Activated T-helper 1 cell treated with anti-CD3 and anti-CD28 coated beads, Interleukin-12 subunit alpha, Interleukin-12 subunit beta, Interleukin-2, Interleukin-4 antibody, amounts not matched to agents 30 ng/mL and 10 ng/mL and 1 ng/mL, durations not matched to agents 14 hours and 24 hours and 36 hours (primary cell): ENCODE measurements at places on chromosomes 7 and 10. TPM values are rescaled to one million over a fixed set of nuclear protein-coding genes. Genes with fewer than 3 reads are reported as not detected.
A peak's percentile ranks its signal among the peaks of the same experiment; 100 is the strongest.

GRCh38 chr7:94507962-94508361, 1.6 kb upstream of the CASD1 start:
- DNase-seq = no peak

DNA sequence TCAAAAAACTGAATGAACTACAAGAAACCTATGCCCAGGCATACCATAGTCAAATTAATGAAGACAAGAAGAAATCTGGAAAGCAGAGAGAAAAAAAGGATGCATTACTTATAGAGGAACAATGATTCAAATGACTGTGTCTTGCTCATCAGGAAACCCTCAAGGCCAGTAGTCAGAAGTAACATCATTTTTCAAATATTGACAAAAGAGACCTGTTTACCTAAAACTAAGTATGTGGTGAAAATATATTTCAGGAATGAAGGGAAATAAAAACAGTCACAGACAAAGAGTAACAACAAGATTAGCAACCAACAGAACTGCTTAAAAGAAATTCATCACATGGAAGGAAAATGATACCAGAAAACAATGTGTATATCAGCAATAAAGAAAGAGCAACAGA, 128.4 kb downstream of the ALOX5 start:
- no peak for DNase-seq

DNA sequence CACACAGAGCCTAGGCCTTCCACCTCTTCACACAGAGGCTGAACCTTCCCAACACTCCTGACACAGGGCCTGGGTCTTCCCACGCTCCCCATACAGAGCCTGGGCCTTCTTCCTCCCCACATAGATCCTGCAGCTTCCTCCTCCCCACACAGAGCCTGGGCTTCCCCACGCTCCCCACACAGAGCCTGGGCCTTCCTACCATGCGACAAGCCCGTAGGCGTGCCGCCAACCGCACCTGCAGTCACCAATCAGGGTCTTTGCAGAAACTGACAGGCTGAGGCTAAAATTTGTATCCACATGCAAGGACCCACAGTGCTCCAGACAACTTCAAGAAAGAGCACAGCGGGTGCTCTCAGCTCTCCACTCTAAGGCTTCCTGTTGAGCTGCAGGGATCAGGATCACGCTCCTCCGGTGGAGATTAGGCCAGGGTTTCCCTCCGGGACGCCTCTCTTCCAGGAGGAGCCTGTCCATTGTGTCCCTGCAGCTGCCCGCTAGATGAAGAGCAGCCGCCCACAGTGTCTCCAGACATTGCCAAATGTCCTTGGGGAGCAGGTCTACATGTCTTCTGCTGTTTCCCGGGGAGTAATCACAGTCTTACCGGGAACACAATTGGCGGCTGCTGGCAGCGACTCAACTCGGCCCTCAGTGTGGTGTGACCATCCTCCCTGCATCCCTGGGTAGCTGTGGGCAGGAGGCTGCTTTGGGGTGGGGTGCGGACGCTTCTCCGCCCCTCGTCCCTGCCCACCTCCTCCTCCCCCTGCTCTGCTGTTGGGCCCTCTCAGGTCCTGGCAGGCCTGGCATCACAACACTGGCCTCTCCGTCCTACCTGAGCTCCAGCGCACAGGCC, 9.7 kb downstream of the CFAP46 start:
- no peak for DNase-seq

GRCh38 chr7:141430455-141431139, 120.6 kb upstream of the AGK start:
- no peak for DNase-seq

DNA sequence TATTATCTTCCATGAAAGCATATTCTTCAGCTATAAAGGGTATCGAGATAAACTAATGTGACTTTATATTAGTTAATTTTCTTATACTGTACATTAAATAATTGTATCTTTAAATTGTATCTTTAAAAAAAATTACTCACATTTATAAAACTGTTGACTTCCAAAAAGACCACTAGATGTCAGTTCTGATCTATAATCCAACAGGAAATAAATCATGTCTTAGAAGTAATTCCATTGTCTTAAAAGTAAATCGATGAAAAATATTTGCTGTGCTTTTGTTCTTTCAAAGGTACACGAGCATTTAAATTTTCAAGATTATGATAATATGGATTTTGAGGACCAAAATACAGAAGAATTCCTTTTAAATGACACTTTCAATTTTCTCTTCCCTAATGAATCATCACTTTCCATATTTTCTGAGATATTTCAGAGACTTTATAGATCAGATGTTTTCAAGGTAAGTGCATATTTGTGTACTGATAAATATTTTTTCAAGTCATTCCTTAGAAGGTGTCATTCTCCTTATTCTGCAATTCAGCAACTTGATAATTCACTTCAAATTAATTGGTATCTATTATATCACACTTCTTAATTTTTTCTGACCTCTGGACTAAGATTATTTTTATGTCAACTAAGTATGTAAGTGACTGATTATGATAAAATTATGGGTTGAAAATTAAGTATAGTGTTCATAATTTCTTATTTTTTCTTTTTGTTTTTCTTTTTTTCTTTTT, 138.5 kb downstream of the CPED1 start:
- no peak for DNase-seq

GRCh38 chr10:664301-664700, 25.2 kb downstream of the DIP2C start:
- DNase-seq = no peak

- DNase-seq = no peak
Measured at GRCh38 chr7:98872328-98872924, 2.6 kb upstream of the TMEM130 start.

DNA sequence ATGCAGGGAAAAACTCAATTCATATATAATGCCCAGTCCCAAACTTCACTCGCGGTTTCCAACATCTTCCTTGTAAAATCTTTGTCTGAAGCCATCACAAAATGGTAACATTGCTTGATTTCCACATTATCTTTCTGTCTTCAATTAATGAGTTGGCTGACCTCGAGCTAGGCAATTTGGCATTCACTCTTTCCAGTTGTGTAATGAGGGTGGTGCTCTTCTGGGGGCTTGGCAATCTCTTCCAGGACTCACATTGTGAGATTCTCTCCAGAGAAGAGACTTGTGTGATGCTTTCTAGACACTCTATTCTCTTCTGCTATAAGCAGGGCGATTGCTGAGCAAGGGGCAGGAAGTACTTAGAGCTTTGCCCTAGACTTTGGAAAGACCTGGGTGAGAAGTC, 179.5 kb downstream of the JCAD start:
- no peak for DNase-seq

- peak; percentile 52 for DNase-seq
Measured at GRCh38 chr10:14588084-14588937, 186.4 kb downstream of the FAM107B start.

Gene TRIM50
- not detected in 2 replicates for total RNA-seq

Gene ZNF239
- 1.4 and 1.7 TPM in 2 replicates for total RNA-seq
